ENCODE measurements at places on chromosomes 1 and 21. TPM values are rescaled to one million over a fixed set of nuclear protein-coding genes. Genes with fewer than 3 reads are reported as not detected.
A peak's percentile ranks its signal among the peaks of the same experiment; 100 is the strongest.

The GFI1 gene
- 8.1 TPM for total RNA-seq

The FCRL2 gene
- not detected for total RNA-seq

The TPTE gene
- total RNA-seq, result not detected

The TTLL7 gene
- total RNA-seq, result 21.2 TPM

The C21orf58 gene
- total RNA-seq, result 10.8 TPM

The GJB3 gene
- total RNA-seq, result 46.7 TPM

The ADARB1 gene
- 13.5 TPM for total RNA-seq

DNA sequence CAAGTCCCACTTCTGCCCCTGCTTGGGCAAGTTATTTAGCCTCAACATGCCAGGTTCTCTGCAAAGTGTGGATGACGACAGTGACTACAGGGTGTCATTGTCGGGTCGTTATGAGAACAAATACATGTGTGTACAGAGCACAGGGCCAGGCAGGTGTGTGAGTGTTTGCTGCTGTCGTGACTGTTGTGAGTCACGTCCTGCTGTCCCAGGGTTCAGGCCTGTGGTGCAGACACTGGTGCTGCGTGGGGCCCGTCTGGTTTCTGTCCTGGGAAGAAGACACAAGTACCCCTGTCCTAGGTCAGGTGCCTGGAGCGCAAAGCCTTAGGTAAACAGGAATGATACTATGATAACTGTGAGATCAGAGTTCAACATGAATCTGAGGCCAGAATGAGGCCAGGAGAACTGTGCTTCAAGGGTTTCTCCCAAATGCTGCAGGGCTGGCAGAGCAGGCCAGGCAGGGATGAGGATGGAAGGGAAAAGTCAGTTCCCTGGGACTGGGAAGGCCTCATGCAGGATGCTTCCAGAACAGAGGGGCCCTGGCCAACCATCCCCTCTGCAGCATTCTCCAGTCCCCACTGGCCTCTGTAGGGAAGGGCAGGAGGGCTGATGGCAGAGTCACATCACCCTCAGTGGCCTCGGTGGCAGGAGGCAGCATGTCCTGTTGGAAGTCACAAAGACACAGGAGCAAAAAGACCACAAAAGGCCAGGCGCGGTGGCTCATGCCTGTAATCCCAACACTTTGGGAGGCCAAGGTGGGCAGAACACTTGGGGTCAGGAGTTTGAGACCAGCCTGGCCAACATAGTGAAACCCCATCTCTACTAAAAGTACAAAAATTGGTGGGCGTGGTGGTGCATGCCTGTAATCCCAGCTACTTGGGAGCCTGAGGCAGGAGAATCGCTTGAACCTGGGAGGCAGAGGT lies 15.7 kb downstream of the GPR157 start:
- no peak overlapping the region for H3K27ac ChIP-seq
- H3K36me3 ChIP-seq, result no peaks in the 10 kb centered on the region
- no peak overlapping the region for H3K4me3 ChIP-seq
- H3K27me3 ChIP-seq, result no peaks in the 10 kb centered on the region
- H3K4me1 ChIP-seq, result peaks cover 3% of the 10 kb centered on the region

- no peaks in the 10 kb centered on the region for H3K36me3 ChIP-seq
- H3K4me3 ChIP-seq, result no peak overlapping the region
- H3K4me1 ChIP-seq, result peaks cover 19% of the 10 kb centered on the region
- DNase-seq, result no peak
- H3K27ac ChIP-seq, result no peak overlapping the region
- no peaks in the 10 kb centered on the region for H3K27me3 ChIP-seq
Measured at GRCh38 chr1:10685196-10685807, 111.1 kb downstream of the CASZ1 start.

- no peak for DNase-seq
- H3K36me3 ChIP-seq, result peaks cover 24% of the 10 kb centered on the region
- peaks cover 6% of the 10 kb centered on the region for H3K4me1 ChIP-seq
- no peaks in the 10 kb centered on the region for H3K27me3 ChIP-seq
- H3K27ac ChIP-seq, result no peak overlapping the region
- no peak overlapping the region for H3K4me3 ChIP-seq
Measured at GRCh38 chr1:11062965-11063401, 3.2 kb upstream of the SRM start.

- H3K4me1 ChIP-seq, result no peaks in the 10 kb centered on the region
- H3K27me3 ChIP-seq, result no peaks in the 10 kb centered on the region
- DNase-seq, result no peak
- H3K27ac ChIP-seq, result no peak overlapping the region
- H3K4me3 ChIP-seq, result no peak overlapping the region
Measured at GRCh38 chr1:5947071-5947821, 45.0 kb downstream of the NPHP4 start.

- no peaks in the 10 kb centered on the region for H3K36me3 ChIP-seq
- H3K27ac ChIP-seq, result no peak overlapping the region
- no peaks in the 10 kb centered on the region for H3K27me3 ChIP-seq
- H3K4me3 ChIP-seq, result no peak overlapping the region
- DNase-seq, result no peak
Measured at GRCh38 chr1:221335161-221336101, 406.5 kb downstream of the DUSP10 start.

GRCh38 chr1:182601416-182601786 lies 2.8 kb downstream of the RGS16 start:
- peak; percentile 69 for DNase-seq
- H3K27ac ChIP-seq, result no peak overlapping the region
- H3K27me3 ChIP-seq, result no peaks in the 10 kb centered on the region
- peaks cover 12% of the 10 kb centered on the region for H3K36me3 ChIP-seq

DNA sequence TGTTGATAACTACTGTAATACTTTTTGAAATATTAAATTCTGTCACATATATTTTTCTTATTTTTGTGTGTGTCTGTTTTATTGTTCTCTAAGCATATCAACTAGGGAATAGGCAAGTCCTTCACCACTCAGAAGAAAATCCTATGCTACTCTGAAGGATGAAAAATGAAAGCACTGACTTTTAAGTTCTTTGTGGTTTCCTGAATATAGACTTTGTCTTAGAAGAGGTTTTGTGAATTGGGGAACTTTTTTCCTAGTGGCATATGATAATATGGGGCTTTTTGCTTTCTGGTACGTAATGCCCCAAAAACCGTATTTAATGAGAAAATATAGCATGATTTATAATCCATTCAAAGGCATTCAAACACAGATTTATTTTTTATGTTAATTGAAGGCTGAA lies 136.0 kb downstream of the SNX7 start:
- no peaks in the 10 kb centered on the region for H3K4me1 ChIP-seq
- H3K4me3 ChIP-seq, result no peak overlapping the region
- DNase-seq, result no peak
- H3K36me3 ChIP-seq, result no peaks in the 10 kb centered on the region
- H3K27me3 ChIP-seq, result no peaks in the 10 kb centered on the region

GRCh38 chr1:100921110-100921706 lies 25.3 kb downstream of the SLC30A7 start:
- H3K36me3 ChIP-seq, result peaks cover 21% of the 10 kb centered on the region
- DNase-seq, result peak; percentile 22
- H3K27me3 ChIP-seq, result no peaks in the 10 kb centered on the region
- H3K4me1 ChIP-seq, result no peaks in the 10 kb centered on the region
- no peak overlapping the region for H3K4me3 ChIP-seq

GRCh38 chr1:88678405-88678804 lies 5.7 kb upstream of the PKN2 start:
- no peak overlapping the region for H3K4me3 ChIP-seq
- no peak for DNase-seq
- no peaks in the 10 kb centered on the region for H3K4me1 ChIP-seq
- no peaks in the 10 kb centered on the region for H3K27me3 ChIP-seq
- H3K27ac ChIP-seq, result no peak overlapping the region

GRCh38 chr1:34267326-34267725 lies 90.6 kb downstream of the C1orf94 start:
- H3K36me3 ChIP-seq, result no peaks in the 10 kb centered on the region
- no peak overlapping the region for H3K27ac ChIP-seq
- no peaks in the 10 kb centered on the region for H3K4me1 ChIP-seq
- H3K27me3 ChIP-seq, result peaks cover 24% of the 10 kb centered on the region

DNA sequence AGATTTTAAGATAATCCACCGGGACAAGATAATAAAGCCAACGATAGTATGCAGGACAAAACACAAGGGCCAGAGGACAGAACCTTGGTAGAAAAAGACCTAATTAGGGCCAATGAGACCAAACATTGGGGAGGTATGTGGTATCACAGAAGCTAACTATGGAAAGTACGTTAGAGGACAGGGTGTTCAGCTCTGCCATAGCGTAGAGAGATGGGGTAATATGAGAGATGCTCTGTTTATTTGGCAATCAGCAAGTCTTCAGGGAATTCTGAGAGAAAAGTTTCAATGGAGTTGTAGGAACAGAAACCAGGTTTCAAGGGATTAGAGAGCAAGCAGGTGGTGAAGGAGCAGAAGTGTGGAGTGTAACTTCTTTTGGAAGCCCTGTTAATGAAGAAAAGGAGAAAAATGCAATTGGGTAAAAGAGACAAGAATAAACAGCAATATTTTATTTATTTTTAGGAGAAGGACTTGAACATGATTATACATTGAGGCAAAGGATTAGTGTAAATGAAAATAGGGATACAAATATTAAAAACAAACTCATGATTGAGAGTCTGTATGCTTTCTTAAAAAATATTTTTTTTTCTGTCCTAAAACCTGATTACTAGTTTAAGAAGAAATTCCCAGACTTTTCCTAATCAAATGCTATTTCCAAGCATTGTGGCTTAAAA lies 24.0 kb downstream of the EEIG2 start:
- H3K4me3 ChIP-seq, result no peak overlapping the region
- H3K27me3 ChIP-seq, result no peaks in the 10 kb centered on the region

GRCh38 chr1:186429017-186429416 lies 31.9 kb downstream of the PDC start:
- no peak overlapping the region for H3K4me3 ChIP-seq
- no peak for DNase-seq
- H3K4me1 ChIP-seq, result no peaks in the 10 kb centered on the region
- H3K27me3 ChIP-seq, result no peaks in the 10 kb centered on the region
- H3K27ac ChIP-seq, result no peak overlapping the region

DNA sequence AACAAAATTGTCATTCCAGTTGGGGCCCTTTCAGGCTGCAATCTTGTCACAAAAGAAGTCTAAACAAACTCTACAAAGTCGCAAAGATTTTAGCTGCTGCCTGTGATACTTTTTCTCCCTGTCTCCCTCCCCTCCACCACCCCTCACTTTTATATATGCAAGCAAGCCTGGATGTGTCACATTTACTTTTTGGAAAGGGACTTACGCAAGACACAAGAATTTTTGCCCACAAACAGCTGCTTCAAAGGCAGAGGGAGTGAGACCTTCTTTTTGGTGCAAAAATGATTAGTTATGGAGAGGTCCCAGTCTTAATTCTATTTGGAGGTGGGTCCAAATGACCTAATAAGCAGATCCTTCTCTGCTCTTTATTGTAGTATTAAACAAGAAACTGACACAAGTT lies 22.9 kb upstream of the RALGPS2 start:
- 0 out of 2 replicates have a peak, but pooled peaks cover 2% of the 10 kb centered on the region for H3K4me1 ChIP-seq
- no peak overlapping the region for H3K4me3 ChIP-seq
- H3K36me3 ChIP-seq, result no peaks in the 10 kb centered on the region
- no peak overlapping the region for H3K27ac ChIP-seq
- H3K27me3 ChIP-seq, result no peaks in the 10 kb centered on the region
- DNase-seq, result no peak

DNA sequence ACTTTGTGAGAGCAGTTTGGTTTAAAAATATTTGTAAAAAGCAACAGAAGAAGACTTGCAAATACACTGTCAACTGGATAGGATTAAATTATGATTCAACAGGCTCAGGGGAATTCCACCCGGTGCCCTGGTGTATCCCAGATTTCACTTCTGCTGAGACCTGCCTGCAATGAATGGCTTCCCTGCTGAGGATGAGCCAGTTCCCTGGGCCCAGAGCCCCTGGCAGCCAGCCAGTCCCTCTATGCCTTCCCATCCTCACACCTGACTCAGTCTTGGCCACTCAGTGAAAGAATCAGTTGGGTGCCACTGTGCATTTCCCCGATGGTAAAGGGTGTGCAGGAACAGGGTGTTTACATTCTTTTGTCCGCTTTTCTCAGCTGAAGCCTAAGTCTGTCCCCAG lies 64.4 kb downstream of the KCTD3 start:
- H3K27ac ChIP-seq, result no peak overlapping the region
- no peak for DNase-seq
- no peaks in the 10 kb centered on the region for H3K36me3 ChIP-seq
- H3K27me3 ChIP-seq, result no peaks in the 10 kb centered on the region

Data from HCT116 (cell line).